Thyroid gland (tissue), 4 donors: ENCODE measurements at places on chromosomes 5 and 9. TPM values are rescaled to one million over a fixed set of nuclear protein-coding genes. Genes with fewer than 3 reads are reported as not detected.

DNA sequence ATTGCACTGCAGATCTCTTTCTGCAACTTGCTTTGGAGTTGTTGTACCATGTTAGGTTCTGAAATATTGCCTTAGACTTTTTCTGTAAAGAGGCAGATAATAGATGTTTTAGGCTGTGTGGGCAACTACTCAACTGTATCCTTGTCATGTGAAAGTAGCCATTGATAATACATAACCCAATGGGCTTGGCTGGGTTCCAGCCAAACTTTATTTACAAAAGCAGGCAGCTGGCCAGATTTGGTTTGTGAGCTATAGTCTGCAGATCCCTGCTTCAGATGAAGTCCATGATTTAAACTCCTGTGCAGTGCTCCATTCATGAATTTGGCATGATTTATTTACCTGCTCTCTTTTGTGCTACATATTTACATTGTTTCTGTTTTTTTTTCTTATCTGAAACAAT, 300.4 kb downstream of the IRX2 start:
- H3K4me1 ChIP-seq = no peaks in the 10 kb centered on the region
- no peak overlapping the region for H3K4me3 ChIP-seq
- H3K36me3 ChIP-seq = no peaks in the 10 kb centered on the region
- no peak for DNase-seq
- H3K27me3 ChIP-seq = no peaks in the 10 kb centered on the region

DNA sequence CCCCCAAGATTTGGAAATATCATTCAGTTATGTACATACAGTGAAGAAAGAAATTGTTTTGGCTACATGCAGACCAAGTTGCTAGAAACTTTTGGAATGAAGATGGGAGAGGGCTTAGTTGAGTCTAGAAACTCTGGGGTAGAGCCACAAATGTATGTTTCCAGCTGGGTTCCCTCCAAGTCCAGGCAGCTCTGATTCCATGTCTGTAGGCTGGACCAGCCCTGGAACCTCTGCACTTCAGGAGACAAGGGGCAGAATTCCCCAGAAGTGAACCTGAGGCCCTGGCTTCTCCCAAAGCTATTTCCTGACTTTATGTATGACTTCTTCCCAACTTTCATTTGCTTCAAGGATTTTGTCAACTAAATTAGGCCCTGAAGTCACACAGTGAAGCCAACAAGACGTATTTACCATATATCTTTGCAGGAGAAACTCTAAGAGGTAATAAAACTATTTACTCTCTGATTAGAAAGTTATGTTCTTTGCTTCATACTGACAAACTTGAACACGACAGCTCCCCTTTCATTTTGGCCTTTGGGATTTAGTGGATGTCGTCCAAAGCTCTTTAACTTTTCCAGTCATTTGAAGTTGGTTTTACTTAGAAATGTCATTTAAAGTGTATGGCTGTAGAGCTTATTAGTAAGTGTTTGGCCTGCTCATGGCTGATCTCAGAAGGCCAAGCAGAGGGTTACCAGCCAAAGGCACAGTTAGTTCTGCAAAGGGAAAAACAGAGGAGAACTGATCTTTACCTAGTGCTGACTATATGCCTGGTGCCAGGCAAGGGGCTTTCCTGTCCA, 152.0 kb upstream of the SLC28A3 start:
- no peak for DNase-seq
- H3K4me3 ChIP-seq = no peak overlapping the region
- H3K27me3 ChIP-seq = no peaks in the 10 kb centered on the region
- peak overlapping the region; percentile 9 for H3K27ac ChIP-seq

- H3K36me3 ChIP-seq = peaks cover 18% of the 10 kb centered on the region
- H3K27ac ChIP-seq = no peak overlapping the region
- H3K27me3 ChIP-seq = no peaks in the 10 kb centered on the region
- no peaks in the 10 kb centered on the region for H3K4me1 ChIP-seq
- H3K4me3 ChIP-seq = no peak overlapping the region
Observed at GRCh38 chr5:69265931-69266330, 31.2 kb downstream of the CDK7 start.

GRCh38 chr5:91301106-91301846, 81.8 kb downstream of the ARRDC3 start:
- H3K4me3 ChIP-seq = no peak overlapping the region
- no peak for DNase-seq
- H3K4me1 ChIP-seq = peaks cover 33% of the 10 kb centered on the region
- no peaks in the 10 kb centered on the region for H3K27me3 ChIP-seq
- no peak overlapping the region for H3K27ac ChIP-seq
- no peaks in the 10 kb centered on the region for H3K36me3 ChIP-seq

- H3K4me1 ChIP-seq = peaks cover 7% of the 10 kb centered on the region
- no peaks in the 10 kb centered on the region for H3K36me3 ChIP-seq
- H3K27ac ChIP-seq = no peak overlapping the region
Observed at GRCh38 chr9:134730011-134730760, 88.6 kb downstream of the COL5A1 start.

GRCh38 chr9:71504636-71505035, 263.7 kb downstream of the CEMIP2 start:
- H3K4me1 ChIP-seq = no peaks in the 10 kb centered on the region
- H3K4me3 ChIP-seq = no peak overlapping the region
- H3K27me3 ChIP-seq = no peaks in the 10 kb centered on the region
- H3K36me3 ChIP-seq = no peaks in the 10 kb centered on the region

- DNase-seq = peak; percentile 62
- H3K4me3 ChIP-seq = no peak overlapping the region
- no peaks in the 10 kb centered on the region for H3K4me1 ChIP-seq
- no peaks in the 10 kb centered on the region for H3K36me3 ChIP-seq
Observed at GRCh38 chr5:157148734-157149615, 6.3 kb upstream of the MED7 start.

- H3K4me3 ChIP-seq = no peak overlapping the region
- no peaks in the 10 kb centered on the region for H3K4me1 ChIP-seq
- no peaks in the 10 kb centered on the region for H3K36me3 ChIP-seq
- H3K27me3 ChIP-seq = no peaks in the 10 kb centered on the region
- no peak overlapping the region for H3K27ac ChIP-seq
Observed at GRCh38 chr5:16528382-16529110, 62.9 kb upstream of the ZNF622 start.

DNA sequence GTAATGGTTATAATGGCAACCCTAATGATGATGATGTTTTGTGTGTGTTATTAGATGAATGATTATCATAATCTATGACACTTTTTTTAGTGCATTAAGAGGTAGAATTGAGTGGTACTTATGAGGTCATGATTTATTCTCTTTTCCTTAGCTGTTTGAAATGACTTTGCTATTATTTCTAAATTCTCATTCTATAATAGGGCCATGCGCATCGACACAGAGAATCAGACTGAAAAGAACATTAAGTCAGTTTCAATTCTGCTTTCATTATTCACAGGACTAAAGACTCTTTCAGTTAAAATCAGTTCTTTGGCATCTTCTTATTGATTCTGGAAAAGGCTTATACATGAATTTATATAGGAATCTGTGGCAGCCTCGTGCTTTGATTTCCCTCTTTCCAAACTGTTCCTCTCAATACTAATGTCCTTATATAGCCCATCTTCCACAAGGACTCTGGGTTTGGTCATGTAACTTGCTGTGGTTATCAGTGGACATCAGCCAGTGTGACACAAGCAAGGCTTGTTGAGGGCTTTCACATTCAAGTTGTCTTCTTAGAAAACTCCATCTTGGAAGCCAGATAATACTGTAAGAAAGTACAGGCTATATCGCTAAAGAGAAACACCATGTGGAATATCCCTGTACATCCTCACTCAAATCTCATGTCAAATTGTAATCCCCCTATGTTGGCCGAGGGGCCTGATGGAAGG, 140.3 kb upstream of the CHD1 start:
- H3K36me3 ChIP-seq = no peaks in the 10 kb centered on the region
- DNase-seq = no peak
- no peak overlapping the region for H3K4me3 ChIP-seq
- H3K4me1 ChIP-seq = no peaks in the 10 kb centered on the region

GRCh38 chr9:69076550-69076949, 41.0 kb downstream of the FXN start:
- no peaks in the 10 kb centered on the region for H3K27me3 ChIP-seq
- H3K27ac ChIP-seq = peak overlapping the region; percentile 38
- no peak for DNase-seq
- no peaks in the 10 kb centered on the region for H3K36me3 ChIP-seq
- H3K4me1 ChIP-seq = peaks cover 21% of the 10 kb centered on the region
- H3K4me3 ChIP-seq = no peak overlapping the region

DNA sequence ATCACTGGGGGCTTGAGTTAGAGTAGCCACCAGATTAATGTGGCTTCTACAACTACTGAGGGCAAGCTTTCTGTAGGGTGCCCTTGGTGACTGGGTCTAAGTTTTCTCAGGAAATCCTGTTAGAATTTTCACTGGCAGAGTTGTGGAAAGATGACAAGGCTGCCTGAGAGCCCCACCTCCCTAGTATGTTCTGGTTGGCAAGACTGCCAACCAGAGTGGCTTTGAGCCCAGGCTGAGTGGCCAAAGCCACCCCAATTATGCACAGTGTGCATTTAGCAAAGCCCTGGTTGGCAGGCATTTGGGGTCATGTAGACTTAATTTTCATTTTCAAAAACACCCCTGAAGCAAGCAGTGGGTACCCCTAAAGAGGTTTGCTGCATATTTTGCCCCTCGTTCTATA, 136.7 kb upstream of the HAPLN1 start:
- peak; percentile 2 for DNase-seq
- H3K36me3 ChIP-seq = no peaks in the 10 kb centered on the region
- no peaks in the 10 kb centered on the region for H3K4me1 ChIP-seq
- H3K4me3 ChIP-seq = no peak overlapping the region
- H3K27me3 ChIP-seq = no peaks in the 10 kb centered on the region
- no peak overlapping the region for H3K27ac ChIP-seq

DNA sequence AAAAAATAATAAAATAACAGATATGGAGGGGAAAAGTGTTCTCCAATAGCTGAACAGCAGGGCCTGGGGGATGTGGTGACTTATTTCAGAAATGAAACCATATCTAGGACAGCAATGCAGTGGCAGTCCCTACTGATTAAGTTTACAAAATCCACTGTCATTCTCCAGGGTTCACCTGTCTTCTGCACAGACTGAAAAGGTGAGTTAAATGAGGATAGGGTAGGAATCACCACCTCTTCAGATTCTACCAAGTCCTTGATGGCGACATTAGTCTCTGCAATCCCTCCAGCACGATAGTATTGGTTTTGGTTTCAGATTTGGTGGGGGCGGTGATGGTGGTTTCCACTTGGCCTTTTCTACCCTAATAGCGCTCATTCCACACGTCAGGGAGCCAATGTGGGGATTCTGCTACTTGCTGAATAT, 32.3 kb upstream of the NPM1 start:
- no peaks in the 10 kb centered on the region for H3K4me1 ChIP-seq
- H3K27ac ChIP-seq = no peak overlapping the region
- no peaks in the 10 kb centered on the region for H3K36me3 ChIP-seq
- DNase-seq = no peak

- H3K27ac ChIP-seq = no peak overlapping the region
- no peaks in the 10 kb centered on the region for H3K27me3 ChIP-seq
- H3K36me3 ChIP-seq = no peaks in the 10 kb centered on the region
- no peak overlapping the region for H3K4me3 ChIP-seq
Observed at GRCh38 chr9:36798350-36799065, 225.8 kb downstream of the MELK start.

The COMMD10 gene
- 58.7 TPM for total RNA-seq

The CCDC171 gene
- total RNA-seq = 8.1 TPM

The CTNND2 gene
- 2.8 TPM for total RNA-seq

The GABRA1 gene
- total RNA-seq = not detected

The FOXD1 gene
- 1.6 TPM for total RNA-seq

The PCDHGA3 gene
- total RNA-seq = 3.0 TPM

The SLC25A2 gene
- 1.6 TPM for total RNA-seq

The NR5A1 gene
- not detected for total RNA-seq

The PPP3R2 gene
- total RNA-seq = not detected

The OBP2B gene
- not detected for total RNA-seq

The SERF1A gene
- 15.0 TPM for total RNA-seq

The ZNF883 gene
- total RNA-seq = 3.0 TPM
